NCI-H1105 (cell line): ENCODE measurements at places on chromosomes 12 and 14.
A peak's percentile ranks its signal among the peaks of the same experiment; 100 is the strongest.

DNA sequence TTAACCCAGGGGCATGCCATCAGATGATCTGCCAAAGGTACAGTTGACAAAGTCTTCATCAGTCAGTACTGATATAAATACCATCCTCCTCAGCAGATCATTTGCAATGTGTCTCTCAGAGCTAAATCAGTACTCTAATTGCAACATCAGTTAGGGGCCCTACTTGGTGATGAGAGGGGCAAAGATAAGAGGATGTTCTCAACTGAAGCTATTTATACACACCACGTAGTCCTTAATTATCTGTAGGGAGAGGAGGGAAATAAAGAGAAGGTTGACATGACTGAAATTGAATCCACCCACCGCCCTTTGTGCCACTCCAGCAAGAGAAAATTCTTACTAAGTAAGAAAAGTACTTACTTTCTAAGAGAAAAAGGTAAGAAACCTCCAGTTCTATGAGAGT, 157.8 kb upstream of the NUDT4 start:
- no peak for DNase-seq

- no peak for DNase-seq
Observed at GRCh38 chr12:92583910-92584309, 118.9 kb upstream of the PLEKHG7 start.

- no peak for DNase-seq
Observed at GRCh38 chr12:108063192-108063591, 65.9 kb upstream of the WSCD2 start.

GRCh38 chr12:98743362-98743953, 98.4 kb downstream of the APAF1 start:
- peak; percentile 8 for DNase-seq

DNA sequence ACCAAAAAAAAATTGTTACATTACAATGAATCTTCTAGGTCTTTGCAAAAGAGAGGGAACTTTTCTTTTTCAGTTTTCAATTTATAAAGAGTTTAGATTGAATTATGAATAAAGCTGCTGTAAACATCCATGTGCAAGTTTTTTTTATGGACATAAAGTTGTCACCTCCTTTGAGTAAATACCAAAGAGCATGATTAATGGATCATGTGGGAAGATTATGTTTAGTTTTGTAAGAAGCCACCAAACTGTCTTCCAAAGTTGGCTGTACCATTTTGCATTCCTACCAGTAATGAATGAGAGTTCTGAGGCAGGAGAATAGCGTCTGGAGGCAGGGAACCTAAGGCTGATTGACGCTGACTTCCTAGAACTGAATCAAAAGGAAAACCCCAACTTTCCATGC, 30.2 kb downstream of the LEMD3 start:
- no peak for DNase-seq

DNA sequence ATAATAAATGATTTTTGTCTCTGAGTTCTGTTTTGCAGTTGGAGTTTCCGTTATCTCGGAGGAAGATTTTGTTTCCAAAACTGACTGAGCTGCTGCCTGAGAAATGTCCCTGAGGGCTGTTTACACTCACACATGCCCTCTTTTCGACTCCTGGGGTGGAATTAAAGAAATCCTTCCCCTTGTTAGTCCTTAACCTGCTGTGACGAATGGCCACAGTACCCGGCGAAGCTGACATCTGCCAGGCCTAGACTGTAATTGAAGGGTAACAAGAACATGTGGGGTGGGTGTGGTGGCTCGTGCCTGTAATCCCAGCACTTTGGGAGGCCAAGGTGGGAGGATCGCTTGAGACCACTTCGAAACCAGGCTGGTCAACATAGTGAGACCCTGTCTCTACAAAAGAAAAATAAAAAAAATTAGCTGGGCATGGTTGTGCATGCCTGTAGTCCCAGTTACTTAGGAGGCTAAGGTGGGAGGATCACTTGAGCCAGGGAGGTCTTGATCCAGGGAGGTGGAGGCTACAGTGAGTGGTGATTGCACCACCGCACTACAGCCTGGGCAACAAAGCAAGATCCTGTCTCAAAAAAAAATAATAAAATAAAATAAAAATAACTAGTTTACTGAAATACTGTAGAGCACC, 8.4 kb downstream of the OASL start:
- DNase-seq: no peak

DNA sequence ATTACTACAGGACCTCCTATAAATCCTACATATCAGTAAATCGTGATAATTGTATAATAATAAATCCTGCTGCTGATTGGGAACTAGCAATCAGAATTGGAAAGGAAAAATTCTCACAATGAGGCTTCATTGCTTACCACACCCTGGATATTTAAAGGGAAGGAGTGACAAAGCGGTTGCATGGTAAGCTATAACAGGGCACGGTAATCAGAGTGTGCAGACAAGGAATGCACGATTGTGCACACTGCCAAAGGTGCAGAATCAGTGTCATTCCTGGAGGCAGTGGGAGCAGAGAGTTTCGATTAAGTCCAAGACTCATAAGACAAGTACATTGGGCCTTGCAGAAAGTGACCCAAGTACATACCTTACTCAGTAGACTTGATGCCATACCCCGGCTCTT, 277.5 kb upstream of the NPAS3 start:
- DNase-seq: no peak

DNA sequence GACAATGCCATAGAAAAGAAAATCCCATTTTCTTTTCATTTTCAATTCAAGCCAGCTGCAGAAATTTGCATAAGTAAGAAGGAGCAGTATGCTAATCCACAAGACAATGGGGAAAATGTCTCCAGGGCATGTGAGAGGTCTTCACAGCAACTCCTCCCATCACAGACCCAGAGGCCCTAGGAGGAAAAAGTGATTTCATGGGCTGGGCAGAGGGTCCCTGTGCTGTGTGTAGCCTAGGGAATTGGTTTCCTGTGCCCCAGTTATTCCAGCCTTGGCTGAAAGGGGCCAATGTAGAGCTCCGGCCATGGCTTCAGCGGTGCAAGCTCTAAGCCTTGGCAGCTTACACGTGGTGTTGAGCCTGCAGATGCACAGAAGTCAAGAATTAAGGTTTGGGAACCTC, 211.4 kb downstream of the CCDC59 start:
- DNase-seq: no peak

DNA sequence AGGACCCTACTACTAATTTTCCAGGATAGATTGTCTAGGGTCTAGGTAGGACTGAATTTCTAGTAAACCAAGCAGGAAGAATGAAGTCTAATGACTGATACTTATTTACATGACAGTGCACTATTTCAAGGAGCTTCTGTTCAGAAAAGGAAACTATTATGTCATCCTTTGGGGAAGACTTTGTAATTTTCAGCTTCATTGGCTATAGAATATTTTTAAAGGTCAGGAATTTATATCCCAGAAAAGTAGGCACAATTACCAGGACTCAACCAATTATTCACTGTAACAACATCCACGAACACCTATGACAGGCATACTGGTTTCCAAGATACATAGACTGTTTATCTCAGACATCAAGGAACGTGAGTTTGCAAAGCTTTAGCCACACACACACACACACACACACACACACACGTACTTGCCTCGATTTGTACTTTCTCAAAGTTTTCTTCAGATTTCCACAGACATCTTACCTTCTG, 23.2 kb downstream of the OR6S1 start:
- no peak for DNase-seq

DNA sequence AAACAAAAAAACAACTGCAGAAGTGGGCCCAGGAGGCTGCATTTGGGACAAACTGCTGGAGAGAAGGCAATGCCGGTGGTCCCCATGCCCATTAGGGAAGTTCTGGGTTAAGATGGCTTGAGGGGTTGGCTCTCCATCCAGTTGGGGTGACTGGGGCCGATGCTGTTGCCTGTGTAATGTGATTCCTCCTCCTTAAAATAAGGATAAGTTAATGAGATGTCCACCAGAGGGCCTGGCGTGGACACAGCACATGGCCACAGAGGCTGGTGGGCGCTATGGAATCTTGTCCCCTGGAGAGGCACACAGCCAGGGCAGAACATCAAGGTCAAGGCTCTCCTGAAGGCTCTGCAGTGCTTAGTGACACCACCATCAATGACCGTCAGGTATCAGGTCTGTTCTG, 1.0 kb upstream of the TESC start:
- DNase-seq: no peak

GRCh38 chr12:57909611-57910010, 31.8 kb upstream of the ATP23 start:
- no peak for DNase-seq

GRCh38 chr12:113317122-113317521, 17.8 kb downstream of the SLC8B1 start:
- DNase-seq: no peak

DNA sequence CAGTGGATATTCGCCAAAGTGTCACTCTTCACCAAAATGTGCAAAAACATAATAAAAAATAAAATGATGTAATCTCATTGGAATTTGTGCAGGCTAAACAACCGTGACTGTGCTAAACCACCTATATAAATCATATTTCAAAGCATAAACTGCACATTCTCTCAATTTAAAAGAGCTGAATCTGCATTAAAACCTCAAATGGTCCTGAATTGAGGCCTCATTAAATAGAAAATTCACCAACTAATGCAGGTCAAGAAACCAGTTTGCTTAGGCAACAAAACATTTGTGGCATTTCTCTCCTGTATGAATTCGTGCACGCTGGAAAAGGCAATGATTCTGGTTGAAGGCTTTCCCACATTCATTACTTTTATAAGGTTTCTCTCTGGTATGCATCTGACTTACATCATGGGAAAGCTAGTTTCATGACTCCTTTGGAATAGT, 80.1 kb upstream of the IFNG-AS1 start:
- DNase-seq: no peak

DNA sequence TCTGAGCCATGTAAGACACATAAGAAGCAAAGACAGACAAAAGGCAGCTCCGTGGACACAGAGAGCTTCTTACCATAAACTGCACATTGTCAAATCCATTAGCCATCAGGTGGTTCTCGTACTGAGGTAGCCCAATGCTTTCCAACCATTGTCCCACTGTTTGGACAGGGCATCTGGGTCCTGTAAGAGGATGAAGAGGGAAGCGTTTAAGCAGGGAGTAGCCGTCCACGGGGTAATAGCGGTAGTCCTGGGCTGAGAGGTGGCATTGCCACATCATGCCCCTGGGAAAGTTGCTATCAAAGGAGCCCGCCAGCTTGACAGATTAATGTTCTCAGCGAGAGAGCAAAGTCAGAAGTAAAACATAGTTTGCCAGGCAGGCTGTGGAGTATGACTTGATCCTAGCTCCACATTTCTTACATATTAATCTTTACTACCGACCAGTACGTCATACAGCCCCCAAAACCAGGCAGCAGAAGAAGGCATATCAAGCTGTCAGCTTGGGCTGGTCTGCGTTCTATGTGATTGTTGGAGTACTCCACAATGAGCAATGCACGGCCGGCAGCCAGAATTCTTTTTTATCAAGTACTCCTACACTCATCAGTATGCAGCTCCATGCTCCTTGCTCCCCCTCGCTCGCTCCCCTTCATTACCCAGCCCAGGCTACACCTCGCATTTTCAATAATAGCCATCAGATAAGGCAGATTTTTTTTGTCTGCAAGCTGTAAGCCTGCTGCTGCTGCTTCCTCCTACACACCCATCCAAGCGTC, 493.2 kb upstream of the GARIN6 start:
- DNase-seq: no peak

DNA sequence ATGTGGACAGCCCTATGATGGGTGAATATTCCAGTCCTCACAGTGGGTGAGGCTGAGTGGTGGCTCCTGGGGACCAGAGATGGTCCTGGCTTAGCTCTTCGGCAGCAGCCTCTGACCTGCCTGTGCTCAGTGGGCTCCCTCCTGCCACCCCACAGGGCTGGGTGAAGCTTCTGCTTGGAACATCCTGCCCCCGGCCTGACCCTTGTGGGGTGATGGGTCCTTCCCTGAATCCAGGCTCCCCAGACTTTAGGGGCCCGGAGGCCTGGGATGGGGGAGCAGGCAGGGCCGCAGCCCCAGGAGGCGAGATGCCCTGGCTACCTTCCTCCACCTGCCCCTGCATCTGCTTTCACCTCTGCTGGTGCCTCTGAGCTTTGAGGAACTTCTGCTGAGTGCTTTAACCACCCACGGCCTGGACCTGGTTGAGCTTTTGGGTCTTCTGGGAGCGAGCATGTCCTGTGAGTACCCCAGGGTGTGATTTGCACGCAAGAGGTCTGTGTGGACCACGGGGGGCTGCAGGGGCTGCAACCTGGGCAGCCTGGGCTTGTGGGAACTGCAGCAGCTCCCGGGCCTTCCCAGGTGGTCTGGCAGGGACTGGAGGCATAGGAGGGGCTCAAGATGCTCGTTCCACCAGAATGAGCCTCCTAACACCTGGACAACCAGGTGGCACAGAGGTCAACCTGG, 159.5 kb downstream of the KIF26A start:
- no peak for DNase-seq

DNA sequence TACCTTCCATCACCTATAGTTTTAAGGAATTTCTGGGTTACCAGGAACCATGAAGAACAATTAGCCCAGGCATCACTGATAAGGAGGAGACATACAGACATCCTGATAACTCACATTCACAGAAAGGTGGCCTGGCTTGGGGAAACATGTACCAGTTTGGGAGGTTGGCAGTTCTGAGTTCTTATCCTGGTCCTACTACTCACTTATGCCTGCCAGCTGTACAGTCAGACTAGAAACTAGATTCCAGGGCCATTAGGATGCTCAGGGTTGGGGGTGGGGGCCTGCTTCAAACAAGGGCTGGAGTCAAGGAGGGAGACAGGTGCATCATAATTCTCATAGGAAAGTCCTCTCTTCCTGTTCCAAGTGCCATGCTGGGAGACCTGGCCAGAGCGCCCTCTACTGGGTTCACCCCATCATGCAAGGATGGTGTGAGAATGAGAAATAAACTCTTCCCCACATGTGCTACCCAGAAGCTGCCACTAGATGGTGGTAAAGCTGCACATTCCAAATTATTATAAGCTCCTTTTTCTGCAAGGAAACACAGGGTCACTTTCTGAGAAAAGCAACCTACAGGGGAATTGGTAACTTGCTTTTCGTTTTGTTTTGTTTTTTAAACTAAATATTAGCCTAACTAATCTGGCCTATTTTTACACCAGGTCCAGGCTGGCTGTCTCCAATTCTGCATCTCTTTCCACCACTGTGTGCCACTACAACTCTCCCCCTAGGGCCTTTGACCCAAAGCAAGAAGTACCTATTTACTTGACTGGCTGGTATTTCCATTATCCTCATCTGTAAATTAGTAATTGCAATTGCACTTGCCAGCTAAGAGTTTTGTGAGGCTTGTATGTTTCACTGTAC, 14.5 kb downstream of the OAS2 start:
- DNase-seq: no peak

- DNase-seq: no peak
Observed at GRCh38 chr12:21731144-21731543, 43.4 kb downstream of the KCNJ8 start.

- DNase-seq: no peak
Observed at GRCh38 chr12:89756585-89757398, 48.2 kb upstream of the ATP2B1 start.
